Thymus (tissue), 14 donors: ENCODE measurements at places on chromosomes 1 and 21. TPM values are rescaled to one million over a fixed set of nuclear protein-coding genes. Genes with fewer than 3 reads are reported as not detected.

ADCY10 gene
- 0.30 TPM for polyA plus RNA-seq

- no peaks in the 10 kb centered on the region for H3K4me1 ChIP-seq
- no peak for DNase-seq
- no peak overlapping the region for H3K4me3 ChIP-seq
- H3K27me3 ChIP-seq, result no peaks in the 10 kb centered on the region
These were observed 21.4 kb downstream of the AIM2 start for GRCh38 chr1:159055181-159055641.

DNA sequence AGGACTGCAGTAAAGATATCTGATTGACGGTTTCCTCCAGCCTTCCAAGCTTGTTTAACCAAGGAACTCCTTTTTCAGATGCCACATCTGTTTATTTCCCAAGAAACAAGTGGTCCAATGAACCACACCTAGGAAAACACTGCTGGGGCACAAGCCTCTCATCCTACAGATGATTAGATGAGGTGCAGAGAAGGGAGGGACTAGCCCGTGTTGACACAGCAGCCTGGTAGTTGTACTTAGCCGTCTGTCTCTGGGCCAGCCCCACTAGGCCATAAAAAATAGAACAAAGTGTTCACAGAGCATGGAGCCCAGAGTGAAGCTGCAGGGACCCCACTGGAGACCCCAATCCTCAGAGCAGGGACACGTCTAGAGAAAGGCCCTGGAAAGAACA lies 32.1 kb downstream of the LRP8 start:
- no peaks in the 10 kb centered on the region for H3K4me1 ChIP-seq
- no peak overlapping the region for H3K4me3 ChIP-seq
- no peak overlapping the region for H3K27ac ChIP-seq
- H3K36me3 ChIP-seq, result no peaks in the 10 kb centered on the region
- no peak for DNase-seq

GRCh38 chr1:16418823-16419425 lies 18.3 kb downstream of the SPATA21 start:
- no peaks in the 10 kb centered on the region for H3K36me3 ChIP-seq
- no peak overlapping the region for H3K27ac ChIP-seq
- no peaks in the 10 kb centered on the region for H3K27me3 ChIP-seq
- peaks cover 9% of the 10 kb centered on the region for H3K4me1 ChIP-seq
- H3K4me3 ChIP-seq, result no peak overlapping the region
- DNase-seq, result no peak

GRCh38 chr1:77018761-77019160 lies 151.5 kb downstream of the ST6GALNAC5 start:
- no peak overlapping the region for H3K27ac ChIP-seq
- H3K27me3 ChIP-seq, result no peaks in the 10 kb centered on the region
- no peak for DNase-seq
- H3K4me1 ChIP-seq, result no peaks in the 10 kb centered on the region
- no peak overlapping the region for H3K4me3 ChIP-seq

ZNF593 gene
- polyA plus RNA-seq, result 79.0 TPM

EEIG2 gene
- 11.2 TPM for polyA plus RNA-seq

H6PD gene
- polyA plus RNA-seq, result 18.6 TPM

GRCh38 chr1:37556712-37557196 lies at the start of gene DNALI1:
Gene DNALI1 (plus strand): TSS chr1:37556940. CDS start chr1:37556995, 55 bp downstream.
- peaks cover 11% of the 10 kb centered on the region for H3K4me1 ChIP-seq
- no peak within 1 kb of the TSS for H3K4me3 ChIP-seq
- H3K27me3 ChIP-seq, result peaks cover 5% of the 10 kb centered on the region
- no peak within 1 kb of the TSS for H3K27ac ChIP-seq

DNA sequence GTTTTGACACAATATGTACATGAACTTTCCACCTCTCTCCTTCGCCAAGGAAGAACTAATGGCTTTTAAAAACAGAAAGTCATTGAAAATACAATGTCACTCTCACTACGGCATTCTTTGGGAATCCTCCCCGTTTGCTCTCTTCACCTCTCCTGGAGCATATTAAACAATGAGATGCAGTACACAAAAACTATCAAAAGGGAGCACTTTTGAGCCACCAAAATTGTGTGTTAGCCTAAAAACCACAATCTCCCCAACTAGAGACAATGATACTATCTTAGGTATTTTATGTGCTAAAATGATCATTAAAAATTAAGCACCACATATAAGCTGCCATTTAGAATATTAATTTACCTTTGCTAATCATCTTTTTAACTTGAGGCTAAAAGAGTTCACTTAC lies 425.5 kb downstream of the KCTD3 start:
- no peak overlapping the region for H3K4me3 ChIP-seq
- H3K4me1 ChIP-seq, result no peaks in the 10 kb centered on the region
- DNase-seq, result no peak
- no peaks in the 10 kb centered on the region for H3K27me3 ChIP-seq
- no peak overlapping the region for H3K27ac ChIP-seq

DNA sequence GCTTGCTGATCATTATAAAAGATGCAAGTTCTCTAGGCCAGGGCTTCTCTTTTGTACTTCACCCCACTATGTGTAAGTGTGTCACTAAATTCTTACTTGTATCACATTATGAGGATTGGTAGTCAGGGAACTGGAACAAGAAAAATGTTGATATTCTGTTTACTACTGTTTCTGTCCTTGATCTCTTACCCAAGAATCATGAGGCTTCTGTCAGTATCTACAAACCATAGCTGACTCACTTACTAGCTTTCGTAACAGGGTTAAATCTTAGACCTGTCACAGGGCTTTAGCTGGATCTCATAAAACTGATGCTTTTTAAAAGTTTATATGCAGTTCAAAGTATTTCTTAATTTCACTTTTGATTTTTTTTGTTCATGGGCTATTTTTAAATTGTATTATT lies 681.2 kb downstream of the PLPP3 start:
- no peaks in the 10 kb centered on the region for H3K27me3 ChIP-seq
- H3K36me3 ChIP-seq, result no peaks in the 10 kb centered on the region
- H3K4me1 ChIP-seq, result no peaks in the 10 kb centered on the region
- no peak overlapping the region for H3K4me3 ChIP-seq
- H3K27ac ChIP-seq, result no peak overlapping the region

- H3K27me3 ChIP-seq, result no peaks in the 10 kb centered on the region
- no peaks in the 10 kb centered on the region for H3K4me1 ChIP-seq
- no peak overlapping the region for H3K27ac ChIP-seq
- H3K4me3 ChIP-seq, result no peak overlapping the region
- no peak for DNase-seq
These were observed 128.9 kb upstream of the ATP1B1 start for GRCh38 chr1:168977618-168978017.

POU3F1 gene
- 0.30 TPM for polyA plus RNA-seq

SLC35F3 gene
- 1.9 TPM for polyA plus RNA-seq

DNA sequence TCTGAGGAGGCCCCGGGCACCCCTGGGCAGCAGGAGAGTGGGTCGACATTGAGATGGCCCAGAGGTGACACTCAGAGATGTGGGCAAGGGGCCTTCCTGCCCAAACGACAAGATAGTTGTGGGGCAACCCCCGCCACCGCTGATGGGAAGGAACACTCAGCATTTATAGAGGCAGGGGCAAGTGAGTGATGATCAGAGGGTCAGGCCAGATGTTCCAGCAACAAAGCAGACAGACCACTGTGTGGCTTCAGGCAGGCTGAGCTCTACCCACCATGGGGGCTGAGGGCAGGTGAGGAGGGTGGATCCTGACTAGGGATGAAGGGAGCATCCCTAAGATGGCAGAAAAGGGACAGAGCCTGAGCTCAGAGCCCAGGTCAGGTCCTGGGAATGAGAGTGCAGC lies 362.7 kb downstream of the PTPRU start:
- no peak for DNase-seq
- H3K4me1 ChIP-seq, result no peaks in the 10 kb centered on the region
- no peak overlapping the region for H3K4me3 ChIP-seq

GRCh38 chr1:152436593-152437496 lies 22.8 kb upstream of the CRNN start:
- H3K4me1 ChIP-seq, result no peaks in the 10 kb centered on the region
- H3K36me3 ChIP-seq, result no peaks in the 10 kb centered on the region
- DNase-seq, result no peak
- H3K4me3 ChIP-seq, result no peak overlapping the region
- H3K27me3 ChIP-seq, result peaks cover 2% of the 10 kb centered on the region

DNA sequence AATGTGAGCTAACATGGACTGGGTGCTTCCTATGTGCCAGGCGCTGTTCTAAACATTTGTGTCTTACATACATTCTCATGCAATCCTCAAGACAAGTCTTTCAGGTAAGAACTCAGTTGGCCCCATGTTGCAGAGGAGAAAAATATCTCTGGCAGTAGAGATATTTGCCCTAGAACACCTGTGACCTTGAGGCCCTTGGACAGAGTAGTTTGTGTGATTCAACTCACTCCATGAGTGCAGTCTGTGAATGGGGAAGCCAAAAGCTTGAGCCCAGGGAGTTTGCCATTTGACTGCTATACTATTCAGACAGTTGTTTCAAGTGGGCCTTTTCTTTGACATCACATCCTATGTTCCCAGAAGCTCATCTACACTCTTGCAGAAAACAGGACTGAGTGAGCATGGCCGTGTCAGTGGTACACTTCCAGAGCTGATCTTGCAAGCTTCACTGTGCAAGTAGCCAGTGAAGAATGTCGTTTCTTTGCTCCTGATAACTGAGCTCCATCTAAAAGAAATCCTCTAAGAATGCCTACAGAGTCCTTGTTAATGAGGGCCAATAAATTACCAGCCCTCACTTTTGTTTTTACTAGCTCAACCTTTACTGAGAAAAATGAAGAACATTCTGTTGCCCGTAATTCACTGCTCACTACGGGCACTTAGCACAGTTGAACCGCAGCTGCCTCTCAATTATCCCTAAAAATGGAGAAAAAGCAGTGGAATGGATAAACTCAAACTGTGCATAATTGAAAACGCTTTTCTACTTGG lies 98.7 kb upstream of the C8B start:
- H3K27ac ChIP-seq, result no peak overlapping the region
- H3K27me3 ChIP-seq, result no peaks in the 10 kb centered on the region
- no peaks in the 10 kb centered on the region for H3K36me3 ChIP-seq
- no peak overlapping the region for H3K4me3 ChIP-seq
- no peaks in the 10 kb centered on the region for H3K4me1 ChIP-seq

RGS7 gene
- 0.07 TPM for polyA plus RNA-seq

SPATA1 gene
- 3.7 TPM for polyA plus RNA-seq

C1orf116 gene
- polyA plus RNA-seq, result 0.98 TPM

DNA sequence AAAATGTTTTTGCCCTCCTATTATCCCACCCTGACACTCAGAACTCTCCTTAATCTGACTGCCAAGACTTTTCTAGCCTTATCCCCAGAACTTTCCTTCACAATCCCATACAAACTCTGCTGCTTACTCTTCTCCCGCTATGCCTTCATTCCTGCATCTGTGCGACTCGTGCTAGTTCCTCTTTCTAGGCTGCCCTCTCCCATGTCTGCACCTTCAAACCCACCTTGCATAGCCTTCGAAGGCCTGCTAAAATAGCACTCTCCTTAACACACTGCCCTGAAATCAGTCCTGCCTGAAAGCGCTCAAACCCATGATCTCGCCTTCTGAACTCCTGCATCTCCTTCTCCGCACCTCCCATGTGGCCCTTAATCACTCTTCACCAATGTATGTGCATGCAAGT lies 2.5 kb upstream of the NCF2 start:
- no peaks in the 10 kb centered on the region for H3K4me1 ChIP-seq
- no peaks in the 10 kb centered on the region for H3K27me3 ChIP-seq
- no peak overlapping the region for H3K27ac ChIP-seq
- no peak overlapping the region for H3K4me3 ChIP-seq
- no peaks in the 10 kb centered on the region for H3K36me3 ChIP-seq
- DNase-seq, result no peak

GRCh38 chr1:179323436-179323835 lies 29.8 kb downstream of the SOAT1 start:
- no peaks in the 10 kb centered on the region for H3K4me1 ChIP-seq
- no peak overlapping the region for H3K27ac ChIP-seq
- no peaks in the 10 kb centered on the region for H3K36me3 ChIP-seq
- no peak overlapping the region for H3K4me3 ChIP-seq

- no peaks in the 10 kb centered on the region for H3K36me3 ChIP-seq
- no peaks in the 10 kb centered on the region for H3K27me3 ChIP-seq
- DNase-seq, result no peak
- H3K4me1 ChIP-seq, result no peaks in the 10 kb centered on the region
- no peak overlapping the region for H3K27ac ChIP-seq
- H3K4me3 ChIP-seq, result no peak overlapping the region
These were observed 753.6 kb upstream of the TPTE start for GRCh38 chr21:9767592-9768375.

GRCh38 chr1:78333502-78333901 lies 157.3 kb upstream of the PTGFR start:
- no peak for DNase-seq
- no peaks in the 10 kb centered on the region for H3K36me3 ChIP-seq
- H3K4me3 ChIP-seq, result no peak overlapping the region
- H3K27ac ChIP-seq, result no peak overlapping the region
- no peaks in the 10 kb centered on the region for H3K4me1 ChIP-seq
- H3K27me3 ChIP-seq, result no peaks in the 10 kb centered on the region

TMEM82 gene
- polyA plus RNA-seq, result not detected

PLA2G2F gene
- polyA plus RNA-seq, result 7.2 TPM

ASPM gene
- polyA plus RNA-seq, result 9.6 TPM

DNA sequence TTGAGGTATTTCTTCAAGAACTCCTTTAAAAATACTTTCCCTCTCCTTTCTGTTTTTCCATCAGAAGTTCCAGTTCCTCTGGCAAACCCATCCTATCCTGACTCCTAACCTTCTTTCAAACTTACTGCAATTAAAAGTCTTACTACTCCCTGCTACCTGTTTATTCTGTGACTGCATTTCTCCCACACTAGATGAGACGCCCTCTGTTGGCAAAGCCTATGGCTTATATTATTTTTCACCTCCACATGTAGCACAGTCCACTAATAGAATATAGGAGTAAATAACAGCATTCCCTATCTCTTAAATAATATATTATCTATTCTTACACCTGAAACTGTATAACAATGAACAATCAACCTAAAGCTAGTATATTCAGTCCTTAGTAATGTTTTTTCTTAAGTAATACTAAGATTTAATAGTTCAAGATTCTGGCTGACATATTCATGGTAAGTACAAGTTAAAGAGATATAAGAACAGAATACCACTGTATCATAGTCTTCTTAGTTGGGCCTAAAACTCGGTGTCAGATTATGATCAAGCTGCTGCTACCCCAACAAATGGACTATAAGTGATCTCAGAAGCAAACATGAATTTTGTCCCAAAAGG lies 54.8 kb downstream of the RAB3GAP2 start:
- no peaks in the 10 kb centered on the region for H3K4me1 ChIP-seq
- H3K27ac ChIP-seq, result no peak overlapping the region
- no peaks in the 10 kb centered on the region for H3K27me3 ChIP-seq
- H3K36me3 ChIP-seq, result peaks cover 3% of the 10 kb centered on the region
- no peak for DNase-seq
- H3K4me3 ChIP-seq, result no peak overlapping the region

- no peak overlapping the region for H3K27ac ChIP-seq
- no peaks in the 10 kb centered on the region for H3K36me3 ChIP-seq
- no peak for DNase-seq
- H3K4me3 ChIP-seq, result no peak overlapping the region
These were observed 22.0 kb upstream of the BOLA1 start for GRCh38 chr1:149877211-149877946.

- no peak overlapping the region for H3K4me3 ChIP-seq
- no peak for DNase-seq
- H3K27me3 ChIP-seq, result no peaks in the 10 kb centered on the region
- H3K27ac ChIP-seq, result no peak overlapping the region
- no peaks in the 10 kb centered on the region for H3K4me1 ChIP-seq
These were observed 65.9 kb downstream of the LAMC1 start for GRCh38 chr1:183089025-183089639.

GRCh38 chr1:236303675-236304074 lies 21.9 kb upstream of the ERO1B start:
- H3K27me3 ChIP-seq, result no peaks in the 10 kb centered on the region
- no peak for DNase-seq
- no peak overlapping the region for H3K4me3 ChIP-seq
- H3K36me3 ChIP-seq, result no peaks in the 10 kb centered on the region
- H3K27ac ChIP-seq, result no peak overlapping the region
- H3K4me1 ChIP-seq, result no peaks in the 10 kb centered on the region
